Stomach (tissue), 19 donors: ENCODE measurements at places on chromosomes 2 and 18.

DNA sequence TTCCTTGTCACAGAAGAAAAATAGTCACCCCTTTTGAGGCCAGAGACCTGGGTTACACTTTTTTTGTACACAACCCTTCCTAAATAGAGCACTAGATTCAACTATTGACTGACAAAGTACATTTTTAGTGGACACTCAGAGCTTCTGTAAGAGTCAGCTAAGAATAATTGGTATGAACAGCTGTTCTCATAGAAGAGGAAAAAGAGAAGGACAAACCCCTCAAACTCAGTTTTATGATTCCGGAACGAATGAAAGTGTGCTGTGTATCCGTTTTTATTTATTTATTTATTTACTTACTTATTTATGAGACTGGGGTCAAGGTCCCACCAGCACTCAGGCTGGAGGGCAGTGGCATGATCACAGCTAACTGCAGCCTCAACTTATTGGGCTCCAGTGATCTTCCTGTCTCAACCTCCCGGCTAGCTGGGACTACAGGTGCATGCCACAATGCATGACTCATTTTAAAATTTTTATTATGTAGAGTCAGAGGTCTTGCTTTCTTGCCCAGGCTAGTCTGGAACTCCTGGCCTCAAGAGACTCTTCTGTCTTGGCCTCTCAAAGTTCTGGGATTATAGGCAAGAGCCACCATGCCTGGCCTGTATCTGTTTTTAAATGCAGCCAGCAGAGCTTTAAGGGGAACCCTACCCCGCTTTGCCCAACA is 36.0 kb upstream of the FZD5 start:
- DNase-seq, result no peak

- DNase-seq, result no peak
These were observed 99.5 kb downstream of the HS1BP3 start for GRCh38 chr2:20551260-20551944.

DNA sequence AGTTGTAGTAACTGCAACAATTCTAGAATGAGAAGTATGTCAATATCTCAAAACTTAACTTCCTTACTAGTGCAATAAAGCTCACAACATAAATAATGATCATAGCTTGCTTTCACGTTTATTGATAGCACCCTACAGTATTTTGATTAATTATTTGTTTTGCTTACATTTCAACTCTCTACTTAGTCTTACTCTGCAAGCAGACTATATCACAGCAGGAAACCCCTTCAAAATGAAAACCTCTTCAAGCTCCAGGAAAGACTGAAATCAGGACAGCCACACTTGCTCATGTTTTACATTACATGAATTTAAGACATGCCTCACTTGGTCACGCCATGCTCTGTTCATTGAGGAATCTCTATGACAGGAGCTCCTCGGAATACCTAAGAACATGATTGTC is 3.3 kb downstream of the OLA1 start:
- DNase-seq, result no peak

- no peak for DNase-seq
These were observed 305.4 kb upstream of the RND3 start for GRCh38 chr2:150792780-150793300.

DNA sequence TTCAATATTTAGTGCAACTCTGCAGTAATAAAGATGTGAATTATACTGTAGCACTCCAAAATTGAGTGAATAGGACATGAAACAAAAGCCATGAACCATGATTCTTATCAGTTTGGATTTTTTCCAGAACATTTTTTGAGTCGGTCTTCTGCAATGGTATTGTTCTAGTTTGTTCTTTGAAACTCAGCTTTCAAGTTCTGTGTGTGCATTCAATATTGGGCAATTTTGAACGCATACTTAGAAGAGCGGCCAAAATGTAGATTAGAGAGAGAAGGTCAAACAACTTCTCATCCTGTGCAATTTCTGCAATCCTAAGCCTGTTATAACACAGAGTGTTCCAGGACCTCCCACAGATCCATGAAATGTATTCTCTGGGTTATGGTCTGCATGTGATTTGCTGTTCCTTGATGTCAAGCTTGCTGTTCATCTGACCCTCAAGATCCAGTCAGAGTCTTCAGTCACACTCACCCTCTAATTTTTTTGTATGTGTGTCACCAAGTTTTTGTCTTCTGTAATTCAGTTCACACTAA is 48.3 kb downstream of the TSPYL6 start:
- no peak for DNase-seq

- DNase-seq, result peak; percentile 11
These were observed 220.5 kb upstream of the ID2 start for GRCh38 chr2:8461341-8461740.

GRCh38 chr2:44744961-44745892 is 196.3 kb upstream of the SIX3 start:
- DNase-seq, result peak; percentile 16

DNA sequence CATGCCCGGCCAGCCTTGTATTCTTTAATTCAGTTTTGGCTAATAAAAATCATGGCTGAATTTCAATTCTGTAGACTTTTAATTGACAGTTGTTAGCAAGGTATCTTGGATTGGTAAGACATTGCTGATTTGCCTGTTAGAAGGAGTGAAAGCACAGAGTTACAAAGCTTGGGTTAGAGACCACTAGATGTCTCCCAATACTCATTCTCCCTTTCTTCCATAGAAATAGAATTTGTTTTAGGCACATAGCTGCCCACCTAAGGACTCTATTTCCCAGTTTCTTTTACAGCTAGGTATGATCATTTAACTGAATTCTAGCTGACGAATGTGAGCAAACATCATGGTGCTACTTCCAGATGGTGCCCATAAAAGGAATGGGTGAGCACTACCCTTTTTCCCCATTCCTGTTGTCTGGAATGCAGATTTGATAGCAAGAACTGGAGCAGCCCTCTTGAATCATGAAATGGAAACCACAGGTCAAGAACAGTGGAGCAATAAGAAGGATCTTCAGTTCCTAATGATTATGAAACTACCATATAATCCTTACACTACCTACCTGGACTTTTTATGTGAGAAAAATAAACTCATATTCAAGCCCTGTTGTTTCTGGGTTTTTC is 17.5 kb downstream of the PECR start:
- DNase-seq, result no peak

DNA sequence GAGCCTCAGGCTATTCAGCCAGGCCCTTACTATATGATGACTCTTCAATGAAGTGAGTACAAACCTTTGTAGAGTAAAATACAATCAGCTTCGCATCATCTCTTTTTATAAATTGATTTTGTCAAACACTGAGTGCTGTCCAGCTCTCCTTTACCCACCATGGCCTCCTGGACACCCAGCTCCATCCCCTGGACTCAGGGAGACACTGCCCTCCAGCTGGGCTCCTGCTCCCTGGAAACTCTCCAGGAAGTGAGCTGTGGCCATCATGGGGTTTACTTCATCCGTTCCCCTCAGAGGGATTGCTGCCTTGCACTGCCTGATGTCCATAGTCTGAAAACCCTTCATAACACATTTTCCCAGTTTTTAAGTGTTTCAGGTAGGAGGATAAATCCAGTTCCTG is 82.5 kb upstream of the XIRP2 start:
- no peak for DNase-seq

- no peak for DNase-seq
These were observed 70.1 kb downstream of the PLEKHA3 start for GRCh38 chr2:178550352-178550751.

GRCh38 chr2:237564526-237565131 is 1.7 kb upstream of the PRLH start:
- DNase-seq, result no peak

GRCh38 chr2:195903956-195904355 is 164.7 kb downstream of the DNAH7 start:
- DNase-seq, result no peak

GRCh38 chr2:195871326-195871725 is 197.3 kb downstream of the DNAH7 start:
- DNase-seq, result no peak

DNA sequence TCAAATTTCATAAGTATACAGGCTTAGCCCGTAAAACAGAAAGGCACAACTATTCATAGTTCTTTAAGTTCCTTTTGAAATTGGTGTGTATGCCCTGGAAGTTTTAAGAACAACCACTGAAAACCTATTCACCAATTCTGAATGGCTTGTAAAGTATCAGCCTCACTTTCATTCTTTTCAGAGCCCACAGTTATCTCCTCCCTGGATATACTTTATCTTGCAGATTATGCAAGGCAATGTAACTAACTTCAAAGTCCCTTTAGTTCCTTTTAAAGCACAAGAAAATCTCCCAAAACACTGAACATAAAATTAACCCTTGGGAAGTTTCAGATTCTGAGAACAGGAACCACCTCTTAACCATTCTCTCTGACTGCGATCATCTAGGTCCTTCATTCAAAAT is 1.1 kb downstream of the STRN start:
- DNase-seq, result peak; percentile 9

DNA sequence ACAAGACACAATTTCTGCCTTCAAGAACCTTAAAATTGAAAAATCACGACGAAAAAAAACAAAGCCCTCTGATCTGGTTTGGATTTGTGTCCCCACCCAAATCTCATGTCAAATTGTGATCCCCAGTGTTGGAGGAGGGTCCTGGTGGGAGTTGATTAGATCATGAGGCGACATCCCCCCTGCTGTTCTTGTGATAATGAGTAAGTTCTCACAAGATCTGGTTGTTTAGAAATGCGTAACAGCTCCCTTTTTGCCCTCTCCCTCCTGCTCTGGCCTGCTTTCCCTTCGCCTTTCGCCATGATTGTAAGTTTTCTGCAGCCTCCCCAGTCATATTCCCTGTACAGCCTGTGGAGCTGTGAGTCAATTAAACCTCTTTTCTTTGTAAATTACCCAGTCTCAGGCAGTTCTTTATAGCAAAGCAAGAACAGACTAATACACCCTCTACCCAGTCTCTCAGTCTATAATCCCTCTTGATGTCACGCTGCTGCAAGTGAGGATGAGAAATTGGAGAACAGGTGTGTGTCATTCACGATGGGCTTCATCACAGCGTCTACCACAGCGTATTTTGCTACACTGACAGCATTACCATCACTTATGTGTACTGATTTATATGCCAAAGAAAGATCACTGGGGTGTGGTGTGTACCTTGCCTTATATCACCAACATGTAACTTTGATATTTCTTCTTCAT is 330.7 kb downstream of the MTX2 start:
- DNase-seq, result no peak

DNA sequence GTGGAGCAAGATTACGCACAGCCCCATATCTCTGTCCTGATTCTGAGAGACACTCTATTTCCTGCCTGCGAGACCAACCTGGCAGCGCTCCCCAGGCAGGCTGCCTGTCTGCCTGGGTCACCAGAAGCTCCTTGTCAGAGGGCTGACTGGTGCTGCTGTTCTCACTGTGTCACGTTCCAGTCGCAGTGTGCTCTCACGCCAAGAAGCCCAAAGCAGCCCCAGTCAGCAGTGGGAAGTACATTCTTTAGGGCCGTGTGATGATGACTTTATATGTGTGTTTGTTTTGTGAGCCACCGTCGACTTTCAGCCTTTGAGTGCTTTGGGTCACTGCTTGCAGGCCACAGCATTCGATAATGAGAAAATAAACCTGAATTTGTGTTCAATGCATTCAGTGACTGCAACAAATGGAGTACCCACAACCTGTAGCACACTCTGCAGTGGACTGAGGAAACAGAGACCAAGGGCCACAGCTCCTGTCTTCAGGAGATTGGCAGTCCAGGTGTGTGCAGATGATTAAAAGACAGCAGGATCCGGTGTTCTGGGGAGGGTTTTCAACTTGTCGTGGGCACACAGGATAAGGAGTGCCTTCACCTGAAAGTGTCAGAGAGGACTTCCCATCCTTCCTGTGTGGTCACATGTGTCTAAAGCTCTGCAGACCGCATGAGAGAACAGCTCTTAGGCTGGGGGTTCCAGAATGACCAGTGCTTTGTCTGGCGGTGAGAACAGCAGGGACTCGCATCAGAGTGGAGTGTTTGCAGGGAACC is 4.8 kb downstream of the TNFRSF11A start:
- peak; percentile 65 for DNase-seq

DNA sequence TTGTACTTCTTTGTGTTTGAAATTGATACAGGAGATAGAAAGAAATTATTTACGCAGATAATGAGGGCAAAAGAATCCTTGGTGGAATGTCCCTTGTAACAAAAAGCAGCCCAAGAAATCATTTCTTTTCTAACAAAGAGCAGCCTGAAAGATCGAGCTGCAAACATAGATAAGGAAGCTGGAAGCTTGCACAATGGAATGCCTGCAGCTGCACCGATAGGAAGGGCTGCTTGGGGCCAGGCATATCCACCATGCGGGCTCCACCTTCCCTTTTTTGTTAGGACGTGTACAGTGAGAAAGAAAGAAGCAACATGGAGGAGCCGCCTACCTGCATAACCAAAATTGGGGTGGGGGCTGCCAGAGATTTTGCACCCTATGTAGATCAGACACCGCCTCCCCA is 568.7 kb downstream of the METTL4 start:
- DNase-seq, result peak; percentile 40

DNA sequence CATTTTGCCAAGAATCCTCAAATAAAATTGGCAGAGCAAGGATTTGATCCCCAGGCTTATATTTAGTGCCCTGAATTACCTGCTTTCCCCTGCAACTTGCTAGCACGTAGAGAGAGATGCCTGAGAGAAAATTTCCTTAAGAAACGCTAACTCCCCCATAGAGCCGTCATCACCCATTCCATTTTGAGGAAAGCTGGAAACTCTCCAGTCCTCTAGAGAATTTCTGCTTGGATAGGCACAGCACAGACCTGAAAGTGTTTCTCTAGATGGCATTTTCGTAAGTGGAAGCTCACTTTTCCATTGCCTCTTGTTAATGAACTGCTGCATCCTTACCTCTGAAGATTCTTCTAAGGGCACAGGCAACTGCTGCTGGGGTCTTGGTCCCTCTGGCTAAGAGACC is 277.8 kb upstream of the SIX2 start:
- no peak for DNase-seq

DNA sequence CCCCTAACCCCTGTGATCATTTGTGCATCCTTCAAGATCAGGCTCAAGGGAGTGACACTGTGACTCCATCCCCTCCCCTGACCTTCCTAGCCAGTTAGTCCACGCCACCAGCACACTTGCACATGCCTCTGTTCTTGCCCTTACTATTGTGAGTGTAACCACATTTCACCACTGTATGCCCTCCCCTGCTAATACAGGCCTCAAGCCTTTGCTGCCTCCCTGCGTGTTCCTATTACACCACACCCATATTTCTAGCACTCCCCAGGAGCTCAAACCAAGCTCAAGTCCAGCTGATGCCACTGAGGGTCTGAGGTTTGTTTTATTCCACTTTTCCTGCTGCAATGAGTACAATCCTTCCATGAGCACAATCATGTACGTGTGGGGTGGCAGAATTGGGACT is 288.9 kb upstream of the FBXO11 start:
- DNase-seq, result no peak

DNA sequence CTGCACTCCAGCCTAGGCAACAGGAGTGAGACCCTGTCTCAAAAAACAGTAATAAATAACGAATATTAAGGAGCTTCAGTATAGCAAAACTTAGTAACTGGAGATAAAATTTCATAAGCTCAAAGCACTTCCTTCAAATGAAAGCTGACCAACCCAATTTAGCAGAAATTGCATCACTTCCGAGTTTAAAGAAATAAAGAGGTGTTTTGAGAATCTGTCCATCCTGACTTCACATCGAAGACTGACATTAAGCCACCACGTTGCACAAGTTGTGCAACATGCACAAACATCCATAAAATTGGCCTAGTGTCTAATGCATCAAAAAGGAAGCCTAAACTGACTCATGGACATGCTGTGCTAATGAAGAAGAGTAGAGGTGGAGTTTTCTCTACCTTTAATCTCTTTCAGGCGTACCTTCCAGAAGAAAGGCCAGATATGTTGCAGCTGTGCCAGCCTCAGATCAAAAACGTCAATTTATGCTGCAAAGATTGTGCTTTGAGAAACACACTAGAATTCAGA is 7.7 kb upstream of the DSG3 start:
- DNase-seq, result no peak

GRCh38 chr2:187157046-187157445 is 291.0 kb downstream of the CALCRL start:
- DNase-seq, result no peak
